ENCODE measurements at places on chromosomes 2 and 18.

DNA sequence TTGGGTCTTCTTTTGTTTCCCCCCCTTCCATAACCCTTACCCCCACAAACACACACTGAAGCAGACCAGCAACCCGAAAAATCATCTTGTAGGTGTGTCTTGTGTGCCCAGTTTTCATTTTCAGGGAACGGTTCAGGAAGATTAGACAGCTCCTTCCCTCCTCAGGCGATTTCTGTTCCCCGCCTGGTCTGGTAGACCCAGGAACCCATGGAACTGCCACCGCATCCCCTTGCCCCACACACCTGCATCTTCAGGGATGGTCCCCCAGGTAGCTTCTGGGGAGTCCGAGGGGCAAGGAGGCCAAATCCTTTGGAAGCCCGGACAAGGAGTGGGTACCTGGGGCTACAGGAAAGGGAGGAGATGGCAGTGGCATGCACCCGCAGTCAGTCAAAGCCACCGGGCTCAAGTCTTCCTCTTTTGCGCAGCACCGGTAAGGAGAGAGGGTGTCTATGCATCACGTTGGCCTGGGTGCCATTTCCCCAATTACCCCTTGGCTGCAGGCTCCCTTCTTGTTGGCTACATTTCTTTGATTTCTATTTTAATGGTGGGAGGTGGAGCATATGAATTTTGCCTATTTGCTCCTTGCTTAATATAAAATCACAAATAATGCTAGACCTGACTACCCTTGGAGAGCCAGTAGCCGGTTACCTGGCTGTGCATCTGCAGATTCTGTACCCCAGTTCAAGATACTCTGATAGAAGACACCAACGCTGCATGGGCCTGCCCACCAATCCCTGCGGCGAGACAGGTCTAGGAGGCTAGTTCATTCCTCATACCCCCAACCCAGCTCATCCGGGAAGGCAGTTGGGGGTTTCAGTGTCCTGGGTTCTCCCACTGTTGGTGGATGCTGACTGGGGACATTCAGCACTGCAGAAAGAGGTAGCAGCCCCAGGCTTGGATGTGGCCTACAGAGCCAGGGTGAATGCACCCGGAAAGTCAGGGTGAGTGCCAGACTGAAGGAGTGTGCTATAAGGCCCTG is 30.0 kb upstream of the ATP6V1B1 start:
- no peak for DNase-seq

DNA sequence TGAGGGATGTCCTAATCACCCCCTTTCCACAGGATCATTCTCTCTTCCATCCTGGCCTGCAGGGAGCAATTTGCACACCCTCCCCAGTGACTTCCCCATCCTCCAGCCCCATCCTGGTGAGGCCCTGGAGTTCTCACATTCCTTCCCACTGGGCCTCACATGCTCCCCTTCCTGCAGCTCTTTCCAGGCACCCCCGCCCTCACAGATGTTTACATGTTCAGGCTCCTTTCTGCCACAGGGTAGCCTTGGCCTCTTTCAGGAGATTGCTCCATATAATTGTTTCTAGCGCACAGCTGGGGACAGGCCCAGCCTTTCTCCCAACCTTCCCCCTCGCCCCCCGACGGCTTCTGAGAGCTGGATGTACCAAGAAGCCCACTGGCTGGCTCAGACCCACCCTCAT is 288.4 kb upstream of the TRIB2 start:
- DNase-seq = no peak

GRCh38 chr18:63207143-63207790 is 112.3 kb downstream of the BCL2 start:
- no peak for DNase-seq

DNA sequence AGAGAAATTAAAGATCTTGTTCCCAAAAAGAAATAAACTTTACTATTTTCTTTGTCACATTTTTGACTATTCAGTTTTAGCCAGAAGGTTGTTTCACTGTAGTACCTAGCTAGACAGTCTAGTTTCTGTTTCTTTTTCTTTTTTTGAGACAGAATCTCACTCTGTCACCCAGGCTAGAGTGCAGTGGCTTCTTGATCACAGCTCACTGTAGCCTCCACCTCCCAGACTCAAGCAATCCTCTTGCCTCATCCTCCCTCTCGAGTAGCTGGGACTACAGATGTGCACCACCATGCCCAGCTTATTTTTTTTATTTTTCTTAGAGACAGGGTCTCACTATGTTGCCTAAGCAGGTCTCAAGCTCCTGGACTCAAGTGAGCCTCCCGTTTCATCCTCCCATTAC is 2.2 kb downstream of the RBM45 start:
- no peak for DNase-seq

- DNase-seq = no peak
Observed at GRCh38 chr2:76314271-76315020, 603.7 kb upstream of the GCFC2 start.
